ENCODE measurements at places on chromosomes 11 and 22.

GRCh38 chr11:64211181-64211872 lies 4.8 kb downstream of the FERMT3 start:
- no peak for DNase-seq

DNA sequence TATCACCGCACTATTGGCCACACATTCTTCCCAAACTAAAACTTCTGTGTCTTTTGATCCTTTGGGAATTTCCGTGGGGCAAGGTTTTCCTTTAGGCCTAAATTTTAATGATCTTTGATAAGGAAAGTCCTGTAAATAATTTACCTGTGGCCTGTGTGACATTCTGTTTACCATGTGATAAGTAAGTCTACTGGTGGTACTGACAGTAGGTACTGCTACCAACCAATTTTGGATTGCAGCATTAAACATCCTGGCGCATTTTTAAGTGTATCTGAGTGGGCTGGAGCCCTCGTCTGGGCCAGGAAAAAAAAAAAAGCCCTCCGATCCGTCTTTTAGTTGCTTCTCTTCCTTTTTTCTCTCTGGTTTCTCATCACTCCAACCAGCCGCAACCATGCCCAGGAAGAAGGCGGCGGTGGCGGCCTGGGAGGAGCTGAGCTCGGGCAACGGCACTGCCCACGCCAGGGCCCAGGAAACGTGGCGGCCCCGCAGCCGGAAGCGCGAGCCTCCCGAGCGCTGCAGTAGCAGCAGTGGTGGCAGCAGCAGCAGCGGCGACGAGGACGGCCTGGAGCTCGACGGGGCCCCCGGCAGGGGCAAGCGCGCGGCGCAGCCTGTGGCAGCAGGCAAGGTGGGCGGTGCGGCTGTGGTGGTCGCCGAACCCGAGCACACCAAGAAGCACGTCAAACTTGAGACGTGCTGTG lies 33.6 kb downstream of the ASRGL1 start:
- peak; percentile 42 for DNase-seq

DNA sequence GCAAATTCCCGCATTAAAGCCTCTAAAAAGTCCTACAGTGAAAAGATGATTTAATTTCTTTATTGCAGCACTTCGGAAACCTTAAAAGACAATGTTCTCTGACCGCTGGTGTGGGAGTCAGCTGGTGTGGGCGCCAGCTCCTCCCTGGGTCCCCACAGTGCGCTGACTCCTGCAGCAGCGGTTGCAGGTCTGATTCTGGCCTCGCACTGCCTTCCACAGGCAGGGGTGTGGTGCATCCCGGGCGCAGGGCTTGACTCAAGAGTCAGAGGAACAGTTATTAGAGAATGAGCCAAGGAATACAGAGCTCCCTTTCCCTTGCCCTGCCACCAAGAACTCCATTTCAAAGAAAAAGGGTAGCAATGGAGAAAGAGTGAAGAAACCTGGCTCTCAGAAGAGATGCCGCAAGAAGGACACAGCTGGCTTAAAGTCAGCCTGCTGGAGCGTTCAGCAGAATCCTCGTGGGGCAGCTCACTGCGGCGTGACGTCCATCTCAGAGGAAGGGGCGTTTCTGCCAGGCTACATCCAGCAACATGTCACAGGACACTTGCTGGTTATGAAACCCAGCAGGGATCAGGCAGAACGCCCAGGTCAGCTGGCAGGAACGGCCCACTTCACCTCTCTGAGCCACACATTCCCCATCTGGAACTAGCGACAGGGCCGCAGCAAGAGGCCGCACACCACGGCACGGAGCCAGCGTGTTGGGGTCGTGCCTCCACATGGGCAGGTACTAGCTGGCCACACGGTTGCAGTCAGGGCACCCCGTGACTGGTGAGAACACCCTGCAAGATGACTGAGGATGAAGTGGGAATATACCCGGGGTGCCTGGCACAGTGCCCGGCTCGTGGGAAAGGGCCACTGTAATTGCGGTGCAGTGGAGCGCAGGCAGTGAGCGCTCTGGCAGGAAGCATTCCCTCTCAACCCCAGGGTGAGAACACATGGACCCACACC lies 18.1 kb upstream of the EFCAB6 start:
- DNase-seq, result no peak

- no peak for DNase-seq
Observed at GRCh38 chr11:72759468-72759985, 7.3 kb upstream of the ARAP1 start.

DNA sequence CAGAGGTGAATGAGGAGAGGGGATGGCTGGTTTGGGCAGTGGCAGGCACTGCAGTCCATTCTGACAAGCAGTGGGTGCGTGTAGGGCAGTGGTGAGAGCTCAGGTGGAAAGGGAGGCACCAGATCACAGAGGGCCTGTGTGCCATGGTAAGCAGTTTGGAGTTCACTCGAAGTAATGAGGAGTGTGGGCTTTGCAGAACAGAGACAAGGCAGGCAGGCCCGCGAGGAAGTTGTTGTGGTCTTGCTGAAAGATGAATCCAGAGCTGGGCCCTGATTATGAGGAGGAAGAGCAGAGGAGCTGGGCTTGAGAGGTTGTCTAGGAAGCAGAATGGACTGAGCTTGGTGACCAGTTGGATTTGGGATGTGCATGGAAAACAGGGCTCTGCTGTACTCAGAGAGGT lies 1.6 kb upstream of the DNAJB13 start:
- DNase-seq, result no peak
